GM12891 (cell line): ENCODE measurements at places on chromosomes 2 and 18.

- no peak for DNase-seq
These were observed 95.7 kb downstream of the PTH2R start for GRCh38 chr2:208502288-208502687.

DNA sequence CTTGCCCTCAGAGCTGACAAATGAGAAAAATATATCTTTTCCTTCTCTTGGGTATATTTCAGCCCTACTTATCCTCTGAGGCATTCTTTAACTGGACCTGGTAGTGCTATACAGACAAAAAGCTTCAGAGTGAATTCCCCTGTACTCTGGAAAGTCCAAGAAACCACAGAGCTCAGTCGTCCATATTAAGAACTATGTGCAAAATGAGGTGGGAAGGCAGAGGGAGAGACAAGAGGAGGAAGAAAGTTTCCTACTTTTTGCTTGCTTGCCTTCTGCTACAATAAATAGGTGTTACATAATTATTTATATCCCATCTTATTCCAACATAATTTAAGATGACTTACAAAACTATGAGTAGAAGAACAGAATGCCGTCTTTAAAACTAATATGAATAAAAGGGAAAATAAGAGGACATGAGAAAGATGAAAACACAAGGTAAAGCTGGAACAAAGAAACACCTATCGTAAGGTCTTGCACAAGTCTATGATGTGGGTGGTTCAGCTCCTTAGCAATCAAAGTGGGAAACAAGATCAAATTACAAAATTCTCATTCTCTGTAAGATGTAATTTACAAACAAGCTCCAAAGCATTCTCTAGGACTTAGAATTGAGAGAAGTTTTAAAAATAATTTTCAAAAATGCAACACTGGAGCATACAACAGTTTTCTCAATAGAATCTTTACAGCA, 97.9 kb downstream of the BAZ2B start:
- no peak for DNase-seq

DNA sequence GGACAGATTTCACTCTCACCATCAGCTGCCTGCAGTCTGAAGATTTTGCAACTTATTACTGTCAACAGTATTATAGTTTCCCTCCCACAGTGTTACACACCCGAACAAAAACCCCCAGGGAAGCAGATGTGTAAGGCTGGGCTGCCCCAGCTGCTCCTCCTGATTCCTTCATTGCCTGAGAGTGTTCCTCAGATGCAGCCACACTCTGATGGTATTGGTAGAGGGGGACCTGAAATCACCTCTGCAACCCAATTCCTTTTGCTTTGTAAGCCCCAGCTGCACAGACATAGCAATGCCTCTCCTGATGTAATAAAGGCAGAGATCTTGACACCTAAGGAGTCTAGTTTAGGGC, 1529.8 kb downstream of the RPIA start:
- DNase-seq, result no peak

DNA sequence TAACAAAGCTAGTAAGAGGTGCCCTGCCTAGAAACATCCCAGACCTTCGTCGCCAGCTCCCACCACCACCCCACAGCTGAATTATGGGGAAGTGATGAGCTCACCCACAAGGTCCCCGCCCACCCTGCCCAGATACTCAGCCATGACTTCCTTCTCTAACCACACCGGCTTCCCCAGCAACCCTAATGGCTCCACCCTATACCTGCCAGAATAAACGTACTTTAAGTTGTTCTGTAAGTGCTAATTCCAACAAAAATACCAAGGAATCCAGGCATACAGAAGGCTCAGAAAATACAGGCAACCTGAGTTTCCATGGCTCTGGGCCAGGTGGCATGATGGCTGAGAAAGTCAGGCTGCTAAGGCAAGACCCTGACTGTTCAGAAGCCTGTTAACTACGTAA, 39.1 kb downstream of the TMEM163 start:
- DNase-seq, result no peak

- no peak for DNase-seq
These were observed 100.8 kb downstream of the EPC2 start for GRCh38 chr2:148745151-148745851.

DNA sequence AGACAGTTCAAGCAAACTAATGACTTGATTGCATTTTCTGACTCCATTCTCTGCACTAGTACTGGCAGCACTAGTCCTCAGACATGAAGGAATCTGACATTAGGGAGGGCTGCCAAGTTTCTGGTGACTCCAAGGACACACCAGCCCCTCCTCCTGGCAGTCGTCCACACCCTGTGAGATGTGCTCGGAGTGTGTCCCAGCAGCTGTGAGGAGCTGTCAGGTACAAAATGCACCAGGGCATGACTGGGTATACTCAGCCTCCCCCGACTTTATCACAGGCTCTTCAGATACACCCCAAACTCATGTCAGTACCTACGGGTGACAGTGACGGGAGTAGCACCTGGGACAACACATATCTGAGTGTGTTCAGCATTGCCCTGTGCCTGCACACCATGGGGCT, 43.1 kb downstream of the EDAR start:
- DNase-seq, result no peak

DNA sequence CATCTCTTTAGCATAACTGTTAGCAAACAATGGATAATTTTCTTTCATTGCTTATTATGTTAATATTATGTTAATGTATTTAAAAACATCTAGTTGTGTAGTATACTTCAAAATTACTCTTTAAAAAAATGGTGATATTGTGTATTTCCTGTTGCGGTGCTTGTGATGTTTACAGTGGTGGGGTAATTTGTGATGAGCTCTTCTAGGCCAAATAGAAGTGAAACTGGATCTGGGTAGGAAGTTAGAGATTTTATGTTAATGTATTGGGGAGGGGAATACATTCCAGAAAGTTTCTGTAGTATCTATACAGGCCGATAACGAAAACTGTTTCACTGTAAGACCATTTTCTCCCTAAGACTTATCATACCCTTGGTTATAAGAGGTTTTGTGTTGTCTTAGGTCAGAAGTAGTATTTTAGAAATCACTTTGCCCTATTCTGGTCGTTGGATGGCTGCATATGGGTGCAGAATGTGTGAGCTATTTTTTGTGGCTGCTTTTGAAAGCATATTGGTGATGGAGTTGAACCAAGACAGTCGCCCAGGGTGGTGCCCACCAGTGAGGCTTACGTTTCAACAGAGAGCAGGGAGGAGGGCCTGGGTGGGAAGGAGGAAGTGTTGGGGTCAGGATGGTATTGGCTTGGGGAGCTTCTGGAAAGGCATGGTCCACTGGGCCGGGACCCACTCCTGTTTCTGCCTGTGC, 5.8 kb downstream of the TSHZ1 start:
- no peak for DNase-seq

DNA sequence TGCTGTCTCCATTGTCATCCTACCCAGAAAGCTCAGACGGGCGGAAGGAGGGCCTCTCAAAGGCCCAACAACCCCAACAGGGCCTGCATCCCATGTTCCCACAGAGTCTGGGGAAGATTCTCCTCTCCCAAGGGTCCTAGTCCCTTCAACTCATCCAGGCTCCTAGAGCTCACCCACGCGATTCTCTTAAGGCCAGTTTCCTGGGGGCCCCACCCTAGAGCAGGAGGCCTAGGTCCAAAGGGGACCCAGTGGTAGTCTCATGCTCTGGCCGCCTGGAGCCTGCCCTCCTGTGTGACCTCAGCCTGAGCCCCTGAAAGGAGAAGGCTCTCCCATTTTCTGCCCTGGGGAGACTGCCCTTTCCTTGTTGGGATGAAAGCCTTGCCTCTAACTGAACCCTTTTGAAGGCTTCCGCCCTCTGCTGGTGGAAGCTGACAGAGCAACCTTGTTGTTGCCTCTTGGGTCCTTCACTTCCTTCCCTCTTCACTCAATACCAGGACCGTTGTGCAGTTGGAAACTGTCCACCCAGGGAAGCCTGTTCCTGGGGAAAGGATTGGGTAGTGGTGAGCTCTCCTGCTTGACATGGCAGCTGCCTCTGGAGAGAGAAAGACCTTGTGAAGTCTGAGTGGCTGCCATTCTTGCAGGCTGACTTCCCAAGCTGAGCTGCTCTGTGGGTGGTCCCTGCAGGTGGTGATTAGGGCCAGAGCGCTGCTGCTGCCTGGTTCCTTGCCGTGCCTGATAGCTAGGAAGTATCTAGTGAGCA, 86.0 kb upstream of the ALPP start:
- DNase-seq, result peak; percentile 47

DNA sequence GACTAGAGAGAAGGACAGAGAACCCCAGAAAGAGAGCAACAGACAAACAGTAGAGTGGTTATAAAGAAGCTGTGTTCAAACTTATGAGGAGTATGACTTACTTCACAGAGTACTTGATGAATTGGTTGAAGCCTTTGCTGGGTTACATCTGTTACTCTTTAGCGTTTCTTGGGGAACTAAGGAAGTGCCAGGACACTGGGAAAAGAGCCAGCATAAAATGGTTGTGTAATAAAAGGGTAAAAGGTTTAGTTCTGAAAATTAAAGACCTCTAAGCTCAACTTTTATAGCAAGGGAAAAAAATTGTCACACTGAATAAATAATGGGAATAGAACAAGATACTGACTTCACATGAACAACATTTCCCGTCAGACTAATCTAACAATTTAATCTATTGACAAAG, 17.0 kb upstream of the STAT4 start:
- no peak for DNase-seq

DNA sequence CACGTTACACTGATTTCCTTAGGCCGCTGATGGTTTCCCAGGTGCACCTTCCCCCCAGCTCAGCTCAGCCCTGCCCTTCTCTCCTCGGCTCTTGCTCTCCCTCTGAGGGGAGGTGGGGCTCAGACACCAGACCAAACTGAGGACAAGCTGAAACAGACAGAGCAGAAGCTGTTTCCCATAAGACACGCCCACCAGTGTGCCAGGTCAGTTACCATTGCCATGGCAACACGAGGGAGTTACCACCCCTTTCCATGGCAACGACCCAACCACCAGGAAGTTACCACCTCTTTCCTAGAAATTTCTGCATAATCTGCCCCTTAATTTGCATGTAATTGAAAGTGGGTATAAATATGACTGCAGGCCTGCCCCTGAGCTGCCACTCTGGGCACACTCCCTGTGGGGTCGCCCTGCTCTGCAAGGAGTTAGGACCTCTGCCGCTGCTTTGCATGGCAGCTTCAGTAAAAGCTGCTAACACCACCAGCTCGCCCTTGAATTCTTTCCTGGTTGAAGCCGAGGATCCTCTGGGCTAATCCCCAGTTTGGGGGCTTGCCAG, 120.9 kb upstream of the SMIM21 start:
- no peak for DNase-seq

GRCh38 chr2:37568565-37568964, 102.9 kb downstream of the CDC42EP3 start:
- no peak for DNase-seq

DNA sequence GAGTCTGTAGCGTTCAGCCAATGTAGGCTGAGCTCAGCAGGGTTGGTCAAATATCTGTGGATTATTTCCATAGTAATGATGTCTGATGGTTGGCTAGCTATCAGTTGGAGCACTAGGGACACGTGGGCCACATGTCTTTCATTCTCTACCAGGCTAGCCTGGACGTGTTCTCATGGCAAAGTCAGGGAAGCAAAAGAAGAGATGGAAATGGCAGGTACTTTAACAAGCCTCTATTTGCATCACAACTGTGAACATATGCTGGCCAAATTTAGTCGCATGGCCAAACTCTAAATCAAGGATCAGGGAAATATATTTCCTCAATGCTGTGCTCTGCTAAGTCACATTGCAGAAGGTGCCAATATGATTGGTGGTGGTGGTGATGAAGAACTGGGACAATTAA, 371.6 kb upstream of the CHST9 start:
- no peak for DNase-seq

DNA sequence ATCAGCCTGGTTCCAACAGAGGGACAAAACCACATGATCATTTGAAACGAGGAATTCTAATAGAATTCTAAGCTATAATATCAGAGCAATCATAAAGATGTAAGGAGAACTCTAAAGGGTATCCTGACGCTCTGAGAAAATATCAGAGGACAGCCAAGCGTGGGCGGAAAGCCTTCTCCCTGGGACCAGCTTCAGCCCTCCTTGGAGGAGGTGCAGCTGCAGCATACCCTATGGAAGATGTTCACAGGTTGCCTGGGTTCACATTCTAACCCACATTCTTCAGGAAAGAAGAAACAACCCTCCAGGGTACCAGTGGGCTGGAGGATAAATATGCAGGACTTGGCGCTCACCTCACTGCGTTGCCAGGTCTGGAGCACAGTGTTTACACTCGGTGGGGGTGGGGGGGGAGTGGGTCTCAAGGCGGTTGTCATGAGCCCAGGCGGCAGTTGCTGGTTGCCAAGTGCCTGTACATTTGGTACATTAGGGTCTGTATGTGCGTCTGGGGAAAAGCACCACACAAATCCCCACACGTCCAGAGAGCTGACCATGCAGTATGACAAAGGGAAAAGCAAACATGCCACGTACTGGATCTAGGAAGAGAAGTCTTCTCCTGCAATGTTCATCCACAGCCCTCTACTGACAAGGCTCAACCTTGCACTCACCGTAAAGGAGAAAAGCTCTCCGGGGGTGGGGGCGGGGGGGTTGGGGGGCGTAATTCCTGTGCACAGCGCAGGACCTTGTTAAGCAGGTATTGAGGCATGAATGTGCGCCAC, 80.5 kb downstream of the CDH19 start:
- DNase-seq, result no peak

DNA sequence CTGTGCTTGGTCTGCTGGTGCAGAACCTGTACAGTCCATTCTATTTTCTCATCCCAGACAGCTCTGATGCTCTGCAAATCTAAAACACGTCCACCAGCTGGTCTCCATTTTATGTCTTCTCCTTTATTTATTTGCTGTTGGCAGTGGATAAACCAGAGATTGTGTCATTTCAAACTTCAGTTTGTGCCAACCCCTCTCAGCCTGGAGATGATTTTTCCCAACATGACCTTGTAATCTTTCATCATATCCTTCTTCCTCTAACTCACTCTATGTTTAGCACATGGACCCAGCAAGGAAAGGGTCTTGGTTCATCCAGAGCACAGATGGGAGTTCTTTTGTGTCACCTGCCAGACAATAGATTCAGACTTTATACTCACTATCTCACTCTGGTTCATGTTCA, 273.2 kb downstream of the MTX2 start:
- DNase-seq, result no peak

DNA sequence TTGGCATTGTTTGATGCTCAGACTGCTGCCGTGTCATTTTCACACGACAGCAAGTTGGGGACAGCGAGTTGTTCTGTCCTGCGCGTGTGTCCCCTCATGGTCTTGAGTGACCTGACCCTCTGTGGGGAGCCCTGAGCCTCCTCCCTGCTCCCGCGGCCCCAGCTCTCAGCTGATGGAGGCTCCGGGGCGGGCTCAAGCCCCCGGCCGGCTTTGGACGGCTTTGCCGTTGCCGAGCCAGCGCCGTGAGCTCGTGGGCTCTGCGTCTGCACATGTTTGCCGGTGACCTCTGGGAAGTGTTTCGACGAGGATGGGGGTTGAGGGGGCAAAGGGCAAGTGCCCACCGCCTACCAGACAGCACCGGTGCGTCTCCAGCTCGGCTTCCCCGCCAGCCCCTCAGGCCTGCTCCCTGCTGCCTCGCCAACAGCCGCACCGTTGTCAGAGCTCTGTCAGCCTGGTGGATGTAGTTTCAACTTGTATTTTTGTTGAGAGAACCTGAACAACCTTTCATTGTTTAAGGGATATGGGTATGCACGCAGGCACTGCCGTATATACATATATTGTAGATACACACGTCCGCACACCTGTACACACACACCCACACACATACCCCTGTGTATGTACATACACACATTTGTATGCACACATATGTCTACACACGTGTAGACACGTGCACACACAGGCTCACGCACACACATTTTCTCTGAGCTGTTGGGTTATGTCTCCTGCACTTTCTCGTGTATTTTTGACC, 13.7 kb downstream of the PDCD1 start:
- no peak for DNase-seq
